ENCODE measurements at places on chromosomes 11 and 22.

DNA sequence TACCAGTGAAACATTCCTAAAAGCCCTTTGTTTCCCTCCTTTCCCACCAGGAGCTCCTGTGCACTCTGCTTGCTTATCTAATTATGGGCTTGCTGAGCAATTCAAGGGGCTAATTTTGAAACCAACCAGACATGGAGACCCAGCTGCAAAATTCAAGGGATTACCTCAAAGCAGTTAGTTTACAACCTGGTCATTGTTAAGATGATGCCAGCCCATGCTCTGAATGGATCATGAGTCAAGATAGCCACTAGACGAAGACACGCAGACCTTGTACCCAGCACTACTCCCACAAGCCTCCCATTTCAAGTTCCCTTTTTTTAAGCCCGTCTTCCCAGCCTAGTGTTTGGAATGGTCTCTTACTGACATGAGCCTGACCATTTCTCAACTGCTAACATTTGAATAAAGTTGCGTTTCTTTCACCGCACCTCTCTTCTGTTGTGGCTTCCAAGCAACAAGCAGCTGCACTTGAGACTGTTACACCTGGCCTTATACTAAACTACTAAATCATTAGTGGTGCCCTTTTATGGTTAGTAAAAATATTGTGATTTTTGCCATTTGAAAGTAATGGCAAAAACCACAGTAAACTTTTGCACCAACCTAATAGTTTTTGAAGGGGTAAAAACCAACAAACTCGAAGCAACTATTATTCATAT, 315.3 kb upstream of the LUZP2 start:
- DNase-seq, result no peak

- no peak for DNase-seq
Measured at GRCh38 chr22:46514592-46515207, 22.7 kb downstream of the CELSR1 start.

DNA sequence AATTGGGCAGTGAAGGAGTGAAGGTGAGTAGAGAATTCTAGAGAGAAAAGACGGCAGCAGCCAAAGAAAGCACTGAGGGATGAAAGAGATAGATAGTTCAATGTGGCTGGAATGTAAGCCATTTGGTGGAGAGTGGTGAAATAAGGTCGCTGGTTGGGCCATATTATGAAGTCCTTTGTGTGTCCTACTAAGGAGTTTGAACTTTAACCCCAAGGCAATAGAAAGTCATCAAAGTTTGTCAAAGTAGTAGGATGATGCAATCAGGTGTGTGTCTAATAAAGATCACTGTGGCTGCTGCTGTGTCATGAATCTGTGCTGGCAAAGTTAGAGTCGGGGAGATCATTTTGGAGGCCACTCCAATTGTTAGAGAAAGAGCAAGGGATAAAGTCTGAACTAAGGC, 18.7 kb downstream of the RNF121 start:
- no peak for DNase-seq

DNA sequence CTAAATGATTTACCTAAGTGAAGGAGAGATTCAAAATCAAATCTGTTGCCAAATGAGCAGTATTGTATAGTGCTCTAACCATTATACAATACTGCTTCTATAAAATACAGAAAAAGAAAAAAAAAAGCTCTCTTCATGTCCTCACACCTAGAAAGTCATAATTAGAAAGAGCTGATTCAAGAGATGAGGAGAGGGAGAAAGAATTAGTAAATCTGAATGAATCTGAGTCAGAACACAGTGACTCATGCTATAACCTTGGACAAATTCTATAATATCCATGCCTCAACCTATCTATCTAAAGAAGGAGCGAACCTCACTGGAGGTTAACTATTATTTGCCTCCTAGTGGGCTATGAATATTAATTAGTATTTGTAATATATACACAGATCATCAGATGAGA, 29.4 kb downstream of the AMBRA1 start:
- DNase-seq, result no peak

DNA sequence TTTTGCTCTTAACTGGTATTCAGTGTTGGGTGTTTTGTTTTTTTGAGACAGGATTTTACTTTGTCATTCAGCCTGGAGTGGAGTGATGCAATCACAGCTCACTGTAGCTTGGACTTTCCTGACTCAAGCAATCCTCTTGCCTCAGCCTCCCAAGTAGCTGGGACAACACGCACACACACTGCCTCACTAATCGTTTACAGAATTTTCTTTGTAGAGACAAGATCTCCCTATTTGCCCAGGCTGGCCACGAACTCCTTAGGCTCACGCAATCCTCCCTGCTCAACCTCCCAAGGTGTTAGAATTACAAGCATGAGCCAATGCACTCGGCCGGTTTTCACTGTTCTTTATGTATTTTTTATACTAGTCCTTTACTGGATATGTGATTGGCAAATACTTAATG, 51.0 kb upstream of the IGLL5 start:
- DNase-seq, result no peak

DNA sequence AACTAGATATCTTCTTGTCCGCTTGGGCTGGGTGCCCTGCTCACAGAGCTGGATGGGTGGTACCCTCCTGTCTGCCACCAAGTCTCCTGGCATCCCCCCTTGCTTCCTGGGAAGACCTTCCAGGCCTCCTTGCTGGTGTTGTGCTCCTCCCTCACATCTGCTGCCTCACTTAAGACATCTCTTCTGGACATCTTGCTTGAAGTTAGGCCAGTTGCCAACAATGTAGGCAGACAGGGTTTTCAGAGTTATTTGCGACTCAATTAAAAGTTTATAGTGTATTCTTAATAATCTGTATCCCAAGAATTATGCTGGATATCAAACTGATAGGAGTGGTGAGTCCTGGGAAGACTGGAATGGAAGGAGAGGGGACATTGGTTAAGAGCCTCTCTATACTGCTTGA, 64.0 kb upstream of the TNRC6B start:
- DNase-seq, result no peak

GRCh38 chr11:119872611-119873310, 143.8 kb upstream of the NECTIN1 start:
- no peak for DNase-seq

DNA sequence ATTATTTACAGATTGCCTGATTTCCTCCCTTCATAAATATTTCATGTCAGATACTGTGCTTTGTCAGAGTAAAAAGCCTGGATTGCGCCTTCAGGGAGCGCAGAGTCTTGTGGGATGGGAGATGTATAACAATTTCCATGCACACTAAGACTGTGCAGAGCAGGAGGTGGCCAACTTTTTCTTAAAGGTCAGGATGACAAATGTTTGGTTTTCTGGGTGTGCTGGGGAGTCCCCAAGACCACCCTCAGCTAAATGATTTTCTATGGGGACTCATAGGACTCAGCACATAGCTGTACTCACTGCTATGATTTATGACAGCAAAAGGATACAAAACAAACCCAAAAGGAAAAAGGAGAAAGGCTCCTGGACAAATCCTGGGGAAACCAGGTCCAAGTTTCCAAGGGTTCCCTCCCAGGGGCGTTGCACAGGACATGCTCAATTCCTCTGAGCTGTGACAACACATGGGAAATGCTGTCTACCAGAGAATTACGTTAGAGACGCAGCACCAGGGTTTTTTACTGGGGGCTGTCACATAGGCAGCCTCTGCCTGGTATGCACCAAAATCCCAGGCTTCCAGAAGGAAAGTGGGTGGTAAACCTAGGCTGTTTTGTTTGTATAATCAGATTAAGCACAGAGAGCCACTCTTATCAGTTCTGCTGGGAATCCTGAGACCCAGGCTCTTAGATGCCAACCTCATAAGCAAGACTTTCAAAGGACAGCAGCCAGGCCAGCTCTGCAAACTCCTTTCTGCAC, 59.1 kb downstream of the CSNK2A3 start:
- no peak for DNase-seq

DNA sequence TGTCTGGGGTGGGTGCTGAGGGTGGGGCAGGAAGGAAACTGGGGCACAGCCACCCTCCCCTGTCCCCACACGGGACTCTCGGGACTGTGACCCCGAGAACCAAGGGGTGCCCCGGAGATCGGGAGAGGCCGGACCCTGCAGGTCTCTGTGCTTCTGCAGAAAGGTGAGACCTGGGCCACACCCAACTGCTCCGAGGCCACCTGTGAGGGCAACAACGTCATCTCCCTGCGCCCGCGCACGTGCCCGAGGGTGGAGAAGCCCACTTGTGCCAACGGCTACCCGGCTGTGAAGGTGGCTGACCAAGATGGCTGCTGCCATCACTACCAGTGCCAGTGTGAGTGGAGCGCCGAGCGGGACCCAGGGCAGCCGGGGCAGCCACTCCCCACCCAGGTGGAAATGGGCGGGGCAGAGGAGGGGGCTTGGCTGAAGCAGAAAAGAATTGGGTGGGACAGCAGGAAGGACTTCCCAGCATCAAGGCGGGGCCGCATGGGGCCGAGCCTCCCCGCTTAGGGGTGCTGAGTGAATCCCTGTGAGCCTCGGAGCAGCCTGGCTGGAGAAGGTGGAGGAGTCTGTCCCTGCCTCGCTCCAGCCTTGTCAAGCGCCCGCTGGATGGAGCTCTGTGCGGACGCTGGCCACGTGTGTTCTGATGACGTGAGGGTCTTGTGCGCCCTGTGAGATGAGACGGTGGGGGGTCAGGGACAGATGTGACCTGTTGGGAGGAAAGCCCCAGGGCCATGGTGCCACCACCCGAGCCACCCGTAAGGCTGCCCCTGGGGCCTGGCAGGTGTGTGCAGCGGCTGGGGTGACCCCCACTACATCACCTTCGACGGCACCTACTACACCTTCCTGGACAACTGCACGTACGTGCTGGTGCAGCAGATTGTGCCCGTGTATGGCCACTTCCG, 29.3 kb upstream of the MUC5B start:
- peak; percentile 18 for DNase-seq

DNA sequence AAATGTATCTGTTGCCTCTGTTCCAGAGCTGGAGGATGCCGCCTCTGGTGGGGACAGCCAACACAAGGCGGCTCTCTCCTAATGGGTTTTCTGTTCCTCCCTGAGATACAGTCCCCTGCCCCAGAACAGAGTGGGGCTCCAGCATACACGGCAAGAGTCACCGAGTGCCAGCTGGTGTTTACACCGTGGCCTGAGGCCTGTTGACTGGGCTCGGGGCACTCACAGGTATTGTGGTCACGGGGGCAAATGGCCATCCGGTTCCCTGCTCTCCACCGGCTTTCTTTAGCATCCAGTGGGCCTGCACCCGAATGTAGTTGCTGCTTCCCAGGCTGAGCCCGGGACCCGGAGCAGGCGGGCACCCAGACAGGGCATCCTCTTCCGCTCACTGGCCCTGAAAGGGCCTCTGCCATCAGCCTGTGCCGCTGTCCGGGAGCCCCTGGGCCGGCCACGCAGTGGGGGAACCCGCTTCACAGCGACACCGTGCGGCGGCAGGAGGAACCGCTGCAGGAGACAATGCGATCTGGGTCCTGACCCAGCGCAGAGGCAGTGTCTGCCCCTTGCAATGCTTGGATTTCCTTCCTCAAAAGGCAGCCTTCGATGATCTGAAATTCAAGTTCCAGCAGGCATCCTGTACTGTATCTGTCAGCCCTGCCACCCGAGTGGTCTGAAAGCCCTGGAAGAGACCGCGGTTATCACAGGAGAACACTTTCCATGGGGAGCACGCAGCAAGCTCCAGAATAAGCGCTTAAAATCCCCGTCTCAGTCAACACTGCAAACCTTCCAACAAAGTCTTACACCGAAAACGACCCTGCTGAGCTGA, 859 bp upstream of the KRTAP5-5 start:
- DNase-seq, result peak; percentile 62

DNA sequence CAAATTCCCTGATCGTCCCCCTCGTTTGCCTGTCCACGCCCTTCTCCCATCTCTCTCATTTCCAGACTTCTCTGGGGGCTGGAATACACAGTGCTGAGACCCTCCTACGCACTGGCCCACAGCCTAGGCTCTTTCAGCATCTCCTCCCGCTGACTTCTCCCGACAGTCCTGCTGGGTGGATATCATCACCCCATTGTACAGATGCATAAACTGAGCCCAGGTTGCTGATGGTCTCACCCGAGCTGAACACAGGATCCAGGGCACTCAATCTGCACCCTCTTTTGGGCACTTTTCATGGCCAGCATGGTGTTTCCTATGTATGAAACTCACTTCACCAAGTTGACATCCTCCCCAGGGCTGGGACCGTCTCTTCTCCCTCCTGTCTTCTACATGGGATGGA, 31.7 kb upstream of the PICK1 start:
- no peak for DNase-seq

DNA sequence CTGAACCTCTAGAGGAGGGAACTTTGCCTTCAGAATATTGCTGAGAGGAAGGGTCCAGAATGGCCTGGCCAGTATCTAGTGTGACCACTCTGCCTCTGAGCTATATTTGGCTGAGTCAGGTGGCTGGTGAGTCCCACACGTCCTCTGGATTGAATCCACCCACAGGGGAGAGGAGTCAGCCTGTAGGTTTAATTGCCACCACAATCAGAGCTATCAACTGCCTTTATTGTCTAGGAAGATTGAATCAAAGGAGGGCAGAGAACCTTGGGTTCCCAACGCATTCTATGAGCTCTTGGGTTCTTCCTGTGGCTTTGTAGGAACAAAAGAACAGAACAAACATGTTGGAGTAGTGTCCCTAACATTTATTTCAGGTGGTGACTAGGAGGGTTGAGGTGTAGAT, 67.7 kb downstream of the ST3GAL4 start:
- no peak for DNase-seq

- peak; percentile 76 for DNase-seq
Measured at GRCh38 chr11:74278721-74279161, 32.7 kb downstream of the P4HA3 start.

GRCh38 chr11:10461276-10461790, 6.3 kb downstream of the AMPD3 start:
- DNase-seq, result peak; percentile 18

GRCh38 chr22:41927813-41928212, 1.2 kb upstream of the TNFRSF13C start:
- DNase-seq, result no peak

GRCh38 chr22:26835929-26836528, 178.6 kb downstream of the MIAT start:
- peak; percentile 42 for DNase-seq

- DNase-seq, result no peak
Measured at GRCh38 chr11:119167933-119168332, 592 bp upstream of the NLRX1 start.

DNA sequence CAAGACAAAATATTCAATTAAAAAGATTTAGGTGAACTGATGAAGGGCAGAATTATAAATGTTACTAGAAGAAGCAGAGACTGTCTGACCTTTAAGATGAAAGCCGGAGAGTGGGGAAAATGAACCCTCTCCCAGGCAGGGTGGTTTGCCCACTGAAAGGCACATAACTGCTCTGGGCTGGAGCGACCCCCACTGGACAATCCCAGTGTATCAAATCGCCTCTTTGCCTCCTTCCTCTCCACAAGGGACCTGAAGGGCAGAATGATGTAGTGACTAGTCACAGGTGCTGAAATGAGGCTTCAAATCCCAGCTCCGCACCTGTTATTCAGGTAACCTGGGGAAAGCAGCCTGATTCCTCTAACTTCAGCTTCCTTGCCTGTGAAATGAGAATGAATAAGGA, 69.0 kb downstream of the EFCAB6 start:
- DNase-seq, result no peak

- DNase-seq, result no peak
Measured at GRCh38 chr11:36465449-36466163, 44.5 kb downstream of the TRAF6 start.

- no peak for DNase-seq
Measured at GRCh38 chr11:9639985-9640384, 23.9 kb upstream of the SWAP70 start.
